CD8-positive, alpha-beta memory T cell (primary cell): ENCODE measurements at places on chromosomes 3 and 15. TPM values are rescaled to one million over a fixed set of nuclear protein-coding genes. Genes with fewer than 3 reads are reported as not detected.
A peak's percentile ranks its signal among the peaks of the same experiment; 100 is the strongest.

DNA sequence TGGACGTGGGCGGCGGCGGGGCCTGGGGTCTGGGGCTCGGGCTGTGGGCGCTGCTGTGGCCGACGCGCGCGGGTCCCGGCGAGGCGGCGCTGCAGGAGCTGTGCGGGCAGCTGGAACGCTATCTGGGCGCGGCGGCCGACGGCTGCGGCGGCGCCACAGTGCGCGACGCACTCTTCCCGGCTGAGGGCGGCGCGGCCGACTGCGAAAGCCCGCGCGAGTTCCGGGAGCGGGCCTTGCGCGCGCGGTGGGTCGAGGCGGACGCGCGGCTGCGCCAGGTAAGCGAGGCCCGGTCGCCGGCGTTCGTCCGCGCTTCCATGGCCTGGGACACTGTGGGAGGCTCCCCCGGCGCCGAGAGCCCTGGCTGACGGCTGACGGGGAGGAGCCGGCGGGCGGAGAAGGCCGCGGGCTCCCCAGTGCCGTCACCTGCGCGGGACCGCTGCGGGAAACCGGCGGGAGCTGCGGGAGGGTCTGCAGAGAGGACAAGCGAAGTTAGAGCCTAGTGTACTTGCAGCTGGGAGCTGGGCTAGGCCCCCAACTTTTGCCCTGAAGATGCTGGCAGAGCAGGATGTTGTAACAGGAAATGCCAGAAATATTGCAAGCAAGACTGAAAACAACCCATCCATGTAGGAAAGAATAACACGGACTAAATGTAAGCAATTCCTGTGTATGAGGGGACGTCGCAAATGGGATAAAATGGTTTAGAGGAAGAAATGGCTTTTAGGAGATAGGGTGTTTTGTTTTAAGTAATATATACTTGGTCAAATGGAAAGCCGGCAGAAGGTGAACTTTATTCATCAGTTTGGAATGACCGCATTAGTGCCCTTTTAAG is 847 bp downstream of the WHAMM start:
- peaks cover 28% of the 10 kb centered on the region for H3K4me1 ChIP-seq
- H3K27ac ChIP-seq: peak overlapping the region; percentile 91
- H3K4me3 ChIP-seq: peak overlapping the region; percentile 68
- DNase-seq: peak; percentile 34
- H3K36me3 ChIP-seq: peaks cover 2% of the 10 kb centered on the region

- H3K4me1 ChIP-seq: no peaks in the 10 kb centered on the region
- H3K27ac ChIP-seq: no peak overlapping the region
- no peaks in the 10 kb centered on the region for H3K36me3 ChIP-seq
- H3K4me3 ChIP-seq: no peak overlapping the region
- no peaks in the 10 kb centered on the region for H3K27me3 ChIP-seq
Measured at GRCh38 chr15:99282121-99282520, 30.8 kb downstream of the LRRC28 start.

GRCh38 chr15:29356786-29357185 is 87.2 kb upstream of the NSMCE3 start:
- H3K4me3 ChIP-seq: no peak overlapping the region
- no peak for DNase-seq
- H3K36me3 ChIP-seq: no peaks in the 10 kb centered on the region
- no peak overlapping the region for H3K27ac ChIP-seq
- H3K4me1 ChIP-seq: no peaks in the 10 kb centered on the region

DNA sequence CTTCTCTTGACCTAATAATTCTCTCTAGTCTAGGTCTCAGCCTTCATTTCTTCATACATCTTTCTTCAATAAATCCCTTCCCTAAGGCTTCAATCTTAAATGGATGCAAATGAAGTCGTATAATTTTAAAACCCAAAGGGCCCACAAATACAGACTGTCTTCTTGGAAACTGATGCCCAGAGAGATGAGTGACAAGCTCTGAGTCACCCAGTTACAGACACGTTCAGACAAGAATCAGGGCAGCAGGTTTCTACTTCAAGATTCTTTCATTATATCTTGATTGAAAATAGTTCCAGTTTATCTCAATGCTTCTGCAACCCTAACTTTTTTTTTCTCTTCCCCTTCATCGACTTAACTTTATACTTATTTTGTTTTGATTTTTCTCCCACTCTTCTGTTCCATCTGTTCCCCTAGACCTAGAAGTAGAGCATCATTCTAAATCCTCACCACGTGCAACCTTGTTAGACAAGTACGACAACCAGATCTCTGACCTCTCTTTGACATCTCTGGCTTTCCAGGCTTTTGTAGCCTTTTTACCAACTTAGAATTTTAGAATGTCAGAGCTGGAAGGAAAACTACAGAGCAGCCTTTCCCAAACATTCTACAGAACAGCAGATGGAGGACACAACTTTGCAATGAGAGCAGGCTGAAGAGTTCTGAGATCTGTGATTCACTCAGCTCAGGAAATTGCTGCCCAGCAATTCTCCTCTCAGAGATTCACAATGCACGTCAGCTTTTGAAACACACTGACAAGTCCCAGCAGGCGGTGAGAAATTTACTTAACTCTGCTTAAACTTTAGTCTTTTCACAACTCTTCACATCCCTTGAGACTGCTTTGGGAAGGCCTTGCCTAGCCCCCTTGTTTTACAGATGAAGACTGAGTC is 25.3 kb downstream of the NCEH1 start:
- no peaks in the 10 kb centered on the region for H3K36me3 ChIP-seq
- H3K4me1 ChIP-seq: no peaks in the 10 kb centered on the region
- DNase-seq: no peak
- no peak overlapping the region for H3K27ac ChIP-seq
- H3K27me3 ChIP-seq: no peaks in the 10 kb centered on the region

DNA sequence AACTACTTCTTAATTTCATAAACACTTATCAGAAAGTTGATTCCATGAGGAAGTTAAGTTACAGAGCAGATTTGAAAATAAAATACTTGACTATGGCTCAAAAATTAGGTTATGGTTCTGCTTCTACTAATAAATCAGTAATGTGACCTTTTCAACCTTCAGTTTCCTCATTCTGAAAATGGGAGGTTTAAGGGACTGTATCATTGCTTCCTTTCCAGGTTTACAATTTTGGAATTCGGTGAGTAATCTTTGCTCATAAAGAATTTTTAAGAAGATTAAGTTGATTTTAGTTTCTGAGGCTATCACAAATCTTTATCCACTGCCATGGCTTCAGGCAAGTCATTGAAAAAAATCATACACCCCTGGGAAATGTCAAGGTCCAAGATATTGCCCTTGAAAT is 1061.2 kb downstream of the DIPK2A start:
- no peaks in the 10 kb centered on the region for H3K4me1 ChIP-seq
- DNase-seq: no peak
- no peak overlapping the region for H3K27ac ChIP-seq
- H3K27me3 ChIP-seq: no peaks in the 10 kb centered on the region

Gene SCN5A
- 0.33 TPM for total RNA-seq

Gene NCK1
- 30.9 TPM for total RNA-seq
